HCEC 1CT (cell line): ENCODE measurements at places on chromosomes 16 and 17.
A peak's percentile ranks its signal among the peaks of the same experiment; 100 is the strongest.

DNA sequence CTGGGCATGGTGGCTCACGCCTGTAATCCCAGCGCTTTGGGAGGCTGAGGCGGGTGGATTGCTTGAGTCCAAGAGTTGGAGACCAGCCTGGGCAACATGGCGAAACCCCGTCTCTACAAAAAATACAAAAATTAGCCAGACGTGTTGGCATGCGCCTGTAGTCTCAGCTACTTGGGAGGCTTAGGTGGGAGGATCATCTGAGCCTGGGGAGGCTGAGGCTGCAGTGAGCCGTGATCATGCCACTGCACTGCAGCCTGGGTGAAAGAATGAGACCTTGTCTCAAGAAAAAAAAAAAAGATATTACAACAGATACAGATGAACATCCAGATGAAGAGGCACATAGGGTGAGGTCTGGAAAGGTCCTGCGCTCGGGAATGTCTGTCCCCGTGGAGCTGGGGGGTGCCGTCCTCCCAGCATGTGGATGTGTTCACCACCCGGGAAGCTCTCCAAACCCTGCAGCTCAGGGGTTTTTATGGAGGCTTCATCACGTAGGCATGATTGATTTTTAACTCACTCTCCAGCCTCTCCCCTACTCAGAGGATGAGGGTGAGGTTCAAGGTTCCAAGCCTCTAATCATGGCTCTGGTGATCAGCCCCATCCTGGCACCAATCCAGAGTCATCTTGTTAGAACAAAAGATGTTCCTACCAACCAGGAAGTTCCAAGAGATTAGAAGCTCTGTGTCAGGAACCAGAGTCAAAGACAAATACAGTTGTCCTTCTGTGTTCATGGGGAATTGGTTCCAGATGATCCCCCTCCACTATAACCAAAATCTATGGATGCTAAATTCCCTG, 85.0 kb upstream of the DNAJA2 start:
- no peak for DNase-seq

DNA sequence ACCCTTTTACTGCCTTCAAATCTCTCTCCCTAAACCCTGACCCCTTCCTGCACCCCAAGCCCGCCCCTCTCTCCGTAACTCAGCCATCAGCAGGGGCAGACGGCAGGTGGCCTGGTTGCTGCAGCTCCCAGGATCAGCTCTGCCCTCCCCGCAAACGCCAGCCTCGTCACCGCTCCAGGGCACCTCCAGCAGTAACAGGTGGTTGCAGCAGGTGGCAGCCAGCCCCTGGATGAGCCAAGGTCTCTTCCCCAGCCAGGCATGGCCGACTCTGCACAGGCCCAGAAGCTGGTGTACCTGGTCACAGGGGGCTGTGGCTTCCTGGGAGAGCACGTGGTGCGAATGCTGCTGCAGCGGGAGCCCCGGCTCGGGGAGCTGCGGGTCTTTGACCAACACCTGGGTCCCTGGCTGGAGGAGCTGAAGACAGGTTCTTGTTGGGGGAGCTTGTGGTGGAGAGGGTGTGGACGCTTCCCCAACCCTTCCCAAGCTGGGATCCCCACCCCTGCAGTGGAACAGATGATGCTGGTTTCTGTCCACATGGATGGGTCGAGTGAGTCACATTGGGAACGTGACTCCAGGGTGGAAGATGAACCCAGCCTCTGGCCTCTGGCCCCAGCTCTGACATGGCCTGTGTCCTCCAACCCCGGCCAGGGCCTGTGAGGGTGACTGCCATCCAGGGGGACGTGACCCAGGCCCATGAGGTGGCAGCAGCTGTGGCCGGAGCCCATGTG, 558 bp downstream of the HSD3B7 start:
- peak; percentile 47 for DNase-seq

DNA sequence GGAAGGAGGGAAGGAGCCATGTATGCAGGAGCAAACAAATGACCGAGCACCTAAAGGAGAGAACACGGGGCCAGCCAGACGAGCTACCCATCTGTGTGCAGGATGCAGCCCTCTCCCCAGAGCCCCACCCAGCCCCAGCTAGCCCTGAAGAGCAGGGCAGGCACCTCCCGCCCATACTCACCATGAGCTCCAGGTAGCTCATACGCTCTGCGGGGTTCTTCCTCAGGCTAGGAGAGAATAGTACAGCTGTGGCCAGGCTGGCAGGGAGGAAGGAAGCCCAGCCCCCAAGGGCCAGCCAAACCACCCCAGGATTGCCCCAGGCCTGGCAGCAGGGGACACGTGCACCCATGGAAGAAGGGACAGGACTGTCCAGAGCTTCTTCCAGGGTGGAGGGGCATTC, 81.9 kb downstream of the KCNJ18 start:
- no peak for DNase-seq

DNA sequence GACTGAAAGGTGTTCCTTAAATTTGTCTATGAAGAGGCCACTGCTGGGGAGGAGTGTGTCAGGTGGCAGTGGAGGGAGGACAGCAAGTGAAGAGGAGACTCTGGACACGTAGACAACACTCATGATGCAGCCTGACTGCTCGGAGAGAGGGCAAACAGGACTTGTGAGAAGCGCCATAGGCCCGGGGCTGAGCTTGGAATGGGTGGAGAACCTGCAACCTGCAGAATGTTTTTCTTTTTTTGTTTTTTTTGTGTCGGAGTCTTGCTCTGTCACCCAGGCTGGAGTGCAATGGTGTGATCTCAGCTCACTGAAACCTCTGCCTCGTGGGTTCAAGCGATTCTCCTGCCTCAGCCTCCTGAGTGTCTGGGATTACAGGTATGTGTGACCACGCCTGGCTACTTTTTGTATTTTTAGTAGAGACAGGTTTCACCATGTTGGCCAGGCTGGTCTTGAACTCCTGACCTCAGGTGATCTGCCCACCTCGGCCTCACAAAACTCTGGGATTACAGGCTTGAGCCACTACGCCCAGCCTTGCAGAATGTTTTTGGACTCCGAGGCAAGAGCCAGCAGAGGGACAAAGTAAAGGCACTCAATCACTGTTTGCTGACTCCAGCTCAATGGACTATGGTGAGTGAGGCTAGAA, 18.9 kb upstream of the C17orf58 start:
- no peak for DNase-seq

- DNase-seq, result no peak
These were observed 26.6 kb upstream of the MFSD6L start for GRCh38 chr17:8825802-8826201.

GRCh38 chr17:7058831-7059447, 15.0 kb upstream of the SLC16A11 start:
- no peak for DNase-seq

- DNase-seq, result no peak
These were observed 16.1 kb upstream of the GSDMA start for GRCh38 chr17:39946551-39947330.

GRCh38 chr16:2084895-2085625, 37.3 kb downstream of the TSC2 start:
- no peak for DNase-seq

GRCh38 chr16:14446796-14447195, 183.3 kb downstream of the PARN start:
- no peak for DNase-seq

DNA sequence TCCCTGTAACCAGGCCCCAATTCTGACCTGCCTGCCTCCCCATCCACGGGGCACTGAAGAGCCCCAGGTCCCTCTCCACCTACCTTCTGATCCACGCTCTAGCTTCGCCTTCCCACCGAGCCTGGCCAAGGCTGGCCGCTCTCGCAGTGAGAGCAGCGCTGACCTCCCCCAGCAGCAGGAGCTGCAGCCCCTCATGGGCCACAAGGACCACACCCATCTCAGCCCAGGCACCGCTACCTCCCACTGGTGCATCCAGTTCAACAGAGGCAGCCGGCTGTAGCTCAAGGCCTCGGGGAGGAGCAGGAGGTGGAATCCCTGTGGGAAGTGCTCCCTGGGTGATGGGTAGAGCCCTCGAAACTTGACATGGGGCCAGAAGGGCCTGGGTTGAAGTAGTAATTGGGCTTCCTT, 8.4 kb upstream of the PLEKHG4 start:
- no peak for DNase-seq
